ENCODE measurements at places on chromosomes 4 and X. TPM values are rescaled to one million over a fixed set of nuclear protein-coding genes. Genes with fewer than 3 reads are reported as not detected.
A peak's percentile ranks its signal among the peaks of the same experiment; 100 is the strongest.

GRCh38 chr4:89434364-89434988 lies 126.9 kb upstream of the GPRIN3 start:
- no peak for DNase-seq

PDCL2 gene
- total RNA-seq, result not detected

- no peak for DNase-seq
These were observed 165.3 kb downstream of the BTC start for GRCh38 chr4:74628852-74629620.

DNA sequence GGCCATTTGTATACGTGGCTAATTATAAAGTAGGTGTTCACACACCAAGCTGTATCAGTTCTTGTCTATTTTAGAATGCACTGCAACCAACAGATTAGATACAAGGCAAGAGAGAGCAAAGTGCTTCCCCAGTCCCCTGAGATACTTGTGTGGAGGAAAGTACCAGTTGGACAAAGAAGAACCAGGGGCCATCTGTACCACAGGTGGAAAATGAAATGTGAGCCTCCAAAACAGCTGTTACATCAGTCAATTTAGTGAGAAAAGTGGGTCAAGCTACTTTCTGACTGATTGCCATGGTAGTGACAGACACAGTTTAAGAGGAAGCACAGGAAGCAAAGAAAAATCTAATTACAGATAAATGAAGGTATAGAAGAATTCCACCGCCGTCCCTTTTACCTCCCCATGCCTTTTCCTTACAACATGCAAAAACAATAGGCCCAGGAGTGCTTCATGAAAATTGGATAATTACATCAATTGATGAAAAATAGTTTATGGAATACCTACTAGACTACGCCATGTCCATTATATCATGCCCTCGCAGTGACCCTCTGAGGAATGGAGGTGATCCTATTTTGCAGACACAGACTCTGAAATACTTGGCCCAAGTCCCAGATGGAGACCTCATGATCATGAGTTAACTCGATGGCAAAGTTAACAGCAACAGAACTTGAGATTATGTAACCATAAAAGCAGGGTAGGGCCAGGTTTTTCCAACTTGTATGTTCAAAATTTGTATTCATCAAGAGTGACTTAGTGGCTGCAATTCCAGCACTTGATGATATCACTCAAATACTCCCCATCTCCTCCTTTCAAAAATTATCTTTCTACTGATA lies 15.8 kb downstream of the SMPX start:
- no peak for DNase-seq

TCEANC gene
- 4.7 TPM for total RNA-seq

GRCh38 chr4:66212489-66212888 lies 542.2 kb upstream of the EPHA5 start:
- no peak for DNase-seq

SGMS2 gene
- total RNA-seq, result 0.37 TPM

- no peak for DNase-seq
These were observed 5.2 kb upstream of the FRYL start for GRCh38 chr4:48785302-48785701.

DNA sequence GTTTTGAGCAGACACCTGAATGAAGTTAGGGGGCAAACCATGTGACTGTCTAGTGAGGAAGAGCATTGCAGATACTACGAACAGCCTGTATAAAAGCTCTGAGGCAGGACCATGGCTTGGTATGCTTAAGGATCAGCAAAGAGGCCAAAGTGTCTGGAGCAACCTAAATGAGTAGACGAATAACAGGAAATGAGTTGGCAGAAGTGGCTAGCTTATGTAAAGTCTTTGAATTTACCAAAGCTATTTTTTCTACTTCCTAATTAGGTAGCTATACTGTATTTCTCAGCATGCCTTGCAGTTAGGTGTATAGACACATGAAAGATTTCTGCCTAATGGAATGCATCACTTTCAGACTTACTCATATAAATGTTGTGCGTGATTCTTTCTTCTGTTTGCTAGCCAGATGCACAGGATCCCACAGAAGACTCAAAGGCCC lies 9.3 kb upstream of the GPRIN3 start:
- DNase-seq, result peak; percentile 62

DNA sequence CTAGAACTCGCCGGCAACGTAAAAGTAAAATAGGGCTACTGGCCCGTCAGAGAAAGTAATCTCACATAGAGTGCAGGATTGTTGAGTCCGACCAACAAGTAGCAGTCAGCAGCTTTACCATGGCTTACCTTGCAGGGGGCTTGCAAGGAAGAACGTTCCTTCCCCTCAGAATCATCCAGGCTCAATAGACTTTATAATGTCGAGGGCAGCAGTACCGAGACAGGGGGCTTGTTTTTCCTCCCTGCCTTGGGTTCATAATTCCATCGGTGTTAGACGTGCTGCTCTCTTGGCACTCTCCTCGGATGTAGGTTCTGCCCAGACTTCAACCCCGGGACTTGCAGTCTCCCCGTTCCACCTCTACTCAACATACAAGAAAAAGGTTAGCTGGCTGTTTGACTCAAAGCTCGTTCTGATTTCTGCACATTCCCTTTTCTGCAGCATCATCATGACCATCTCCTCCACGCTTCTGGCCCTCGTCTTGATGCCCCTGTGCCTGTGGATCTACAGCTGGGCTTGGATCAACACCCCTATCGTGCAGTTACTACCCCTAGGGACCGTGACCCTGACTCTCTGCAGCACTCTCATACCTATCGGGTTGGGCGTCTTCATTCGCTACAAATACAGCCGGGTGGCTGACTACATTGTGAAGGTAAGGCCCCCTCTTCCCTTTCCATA lies 1.5 kb downstream of the SLC10A4 start:
- no peak for DNase-seq

Data from activated CD8-positive, alpha-beta memory T cell treated with anti-CD3 and anti-CD28 coated beads, Interleukin-2, amount 10 ng/mL, durations not matched to agents 7 days and 5 days (primary cell).